Nucleus accumbens (tissue), 56 donors: ENCODE measurements at places on chromosomes 16 and 17.

GRCh38 chr16:88379694-88380040 lies 3.1 kb upstream of the ZNF469 start:
- DNase-seq, result no peak

DNA sequence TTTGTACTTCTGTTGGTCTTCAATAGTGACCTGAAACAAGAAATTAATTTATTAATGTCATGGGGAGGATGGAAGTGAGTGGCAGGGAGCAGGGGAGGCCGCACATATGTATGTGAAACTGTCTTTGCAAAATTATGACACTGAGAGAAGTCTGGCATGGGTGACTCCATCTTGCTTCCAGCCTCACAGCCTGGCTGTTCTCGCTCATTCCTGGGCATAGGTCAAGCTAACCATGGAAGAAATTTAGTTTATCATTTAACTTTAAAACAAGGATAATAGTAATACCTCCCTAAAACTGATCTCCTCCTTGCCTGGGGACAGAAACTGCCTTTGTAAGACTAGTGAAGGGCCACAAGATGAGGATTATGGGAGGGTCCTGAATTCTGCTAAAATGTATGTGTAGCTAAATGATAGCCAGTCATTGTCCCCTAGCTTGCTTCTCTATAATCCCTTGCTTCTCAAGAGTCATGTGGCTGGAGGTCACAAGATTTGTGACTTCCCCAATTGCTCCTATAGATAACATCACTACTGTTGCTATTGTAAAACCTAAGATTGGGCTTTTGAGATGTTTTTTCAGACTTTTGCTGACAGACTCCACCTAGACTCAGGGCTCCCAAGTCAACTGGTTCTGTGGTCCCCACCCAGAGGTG lies 126.0 kb downstream of the HS3ST3A1 start:
- DNase-seq, result no peak

GRCh38 chr17:55398689-55399088 lies 22.9 kb downstream of the MMD start:
- no peak for DNase-seq

DNA sequence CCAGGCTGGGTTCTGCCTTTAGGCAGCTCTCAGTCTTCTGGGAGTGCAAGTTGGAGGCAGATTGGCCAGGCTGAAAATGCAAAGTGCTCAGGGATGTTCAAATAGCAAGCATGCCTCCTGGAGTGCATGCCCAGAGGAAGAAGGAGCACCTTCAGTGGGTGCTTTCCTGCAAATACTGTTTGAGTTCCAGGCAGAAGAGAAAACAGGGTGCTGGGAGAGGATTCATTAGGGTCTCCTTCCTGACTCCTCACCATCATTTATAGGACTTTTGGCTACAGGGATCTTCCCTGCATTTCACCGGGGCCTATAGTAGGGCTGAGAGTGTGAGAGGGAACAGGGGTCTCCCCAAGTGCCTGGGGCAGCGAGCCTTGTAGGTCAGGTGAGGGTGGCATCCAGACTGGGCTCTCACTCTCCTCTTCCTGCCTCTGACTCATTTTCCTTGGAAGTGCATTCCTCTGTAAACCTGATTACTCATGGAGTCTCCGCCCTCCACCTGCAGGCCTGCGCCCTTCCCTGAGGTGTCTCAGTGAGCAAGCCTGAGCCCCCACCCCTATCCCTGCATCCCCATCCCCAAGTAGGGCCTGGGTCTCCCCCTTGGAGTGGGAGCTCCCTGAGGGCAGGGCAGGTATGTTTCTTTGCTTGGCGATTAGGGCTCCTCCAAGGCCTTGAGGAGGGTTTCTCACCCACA lies 17.1 kb upstream of the TNS4 start:
- no peak for DNase-seq

DNA sequence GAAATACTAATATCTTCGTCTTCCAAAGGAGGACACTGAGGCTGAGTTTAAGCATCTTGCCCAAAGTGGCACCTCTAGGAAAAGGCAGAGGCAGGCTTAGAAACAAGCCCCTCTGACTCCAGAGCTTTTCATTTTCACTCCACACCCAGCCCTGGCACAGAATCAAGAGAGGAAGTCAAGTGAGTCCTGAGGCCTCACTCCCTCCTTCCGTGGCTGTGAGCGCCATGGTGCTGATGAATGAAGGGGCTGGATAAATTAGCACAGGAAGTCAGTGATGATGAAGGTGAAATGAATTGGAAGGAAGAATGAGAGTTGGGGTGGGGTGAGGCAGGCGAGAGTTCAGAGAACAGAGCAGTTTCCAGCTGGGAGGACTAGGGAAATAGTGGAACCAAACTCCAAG lies 179.3 kb downstream of the TMEM132E start:
- DNase-seq, result no peak

- DNase-seq, result no peak
These were observed 1576.8 kb upstream of the GOT2 start for GRCh38 chr16:60310846-60311445.

- DNase-seq, result no peak
These were observed 19.5 kb downstream of the HLF start for GRCh38 chr17:55284001-55284884.
